ENCODE measurements at places on chromosomes 7 and 10. TPM values are rescaled to one million over a fixed set of nuclear protein-coding genes. Genes with fewer than 3 reads are reported as not detected.

DNA sequence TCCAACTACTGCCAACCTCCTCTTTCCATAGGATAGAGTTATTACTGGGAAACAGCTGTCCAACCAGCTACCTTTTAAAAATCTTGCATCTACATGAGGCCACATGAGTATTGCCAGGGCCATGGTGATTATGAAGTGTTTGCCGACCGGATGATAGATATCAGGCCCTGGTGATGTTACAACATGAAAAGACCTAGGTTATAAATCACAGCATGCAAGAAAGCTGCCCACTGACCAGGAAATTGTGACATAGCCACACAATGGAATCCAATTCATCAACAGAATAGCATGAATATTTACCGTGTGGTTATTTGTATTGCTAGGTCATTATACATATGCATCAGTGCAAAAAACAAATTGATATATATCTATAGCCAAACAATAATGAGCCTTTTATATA is 517.0 kb downstream of the INHBA start:
- no peak for DNase-seq

DNA sequence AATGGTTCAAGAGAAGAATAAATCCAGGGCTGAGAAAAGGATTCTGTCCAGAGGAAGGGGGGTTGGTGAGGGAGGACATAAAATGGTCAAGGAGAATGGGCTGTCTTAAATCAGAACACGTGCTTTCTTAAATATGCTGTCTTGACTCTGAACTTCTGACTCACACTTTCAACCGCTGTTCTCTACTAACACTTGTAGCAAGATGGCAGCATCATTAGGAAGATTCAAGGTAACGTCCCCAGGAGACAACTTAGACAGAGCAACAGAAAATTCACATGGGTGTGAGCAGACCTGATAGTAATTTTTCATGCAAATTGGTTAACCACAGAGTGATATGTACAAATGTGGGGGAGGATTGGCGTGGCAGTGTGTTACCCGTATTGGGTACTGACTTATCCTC is 126.8 kb upstream of the GALNT17 start:
- DNase-seq, result no peak

- DNase-seq, result no peak
Measured at GRCh38 chr10:61124756-61125530, 181.0 kb upstream of the RHOBTB1 start.

DNA sequence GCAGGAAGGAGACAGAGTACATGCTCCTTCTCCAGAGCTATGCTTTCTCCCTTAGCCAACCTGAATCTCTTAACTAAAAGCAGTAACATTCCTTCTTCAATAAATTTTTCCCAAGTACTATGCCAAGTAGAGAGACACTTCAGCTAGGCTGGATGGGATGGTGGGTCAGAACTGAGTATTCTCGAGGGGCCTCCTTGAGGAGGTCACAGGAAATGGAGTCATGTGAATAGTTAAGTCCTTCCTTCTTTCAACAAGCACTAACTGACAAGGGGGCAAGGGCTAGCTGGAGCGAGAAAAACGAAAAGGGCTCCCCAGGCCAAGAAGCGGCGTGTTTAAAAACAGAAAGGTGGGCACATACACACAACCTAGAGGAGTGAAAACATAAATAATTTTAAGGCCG is 5.5 kb downstream of the RSU1 start:
- DNase-seq, result no peak

DNA sequence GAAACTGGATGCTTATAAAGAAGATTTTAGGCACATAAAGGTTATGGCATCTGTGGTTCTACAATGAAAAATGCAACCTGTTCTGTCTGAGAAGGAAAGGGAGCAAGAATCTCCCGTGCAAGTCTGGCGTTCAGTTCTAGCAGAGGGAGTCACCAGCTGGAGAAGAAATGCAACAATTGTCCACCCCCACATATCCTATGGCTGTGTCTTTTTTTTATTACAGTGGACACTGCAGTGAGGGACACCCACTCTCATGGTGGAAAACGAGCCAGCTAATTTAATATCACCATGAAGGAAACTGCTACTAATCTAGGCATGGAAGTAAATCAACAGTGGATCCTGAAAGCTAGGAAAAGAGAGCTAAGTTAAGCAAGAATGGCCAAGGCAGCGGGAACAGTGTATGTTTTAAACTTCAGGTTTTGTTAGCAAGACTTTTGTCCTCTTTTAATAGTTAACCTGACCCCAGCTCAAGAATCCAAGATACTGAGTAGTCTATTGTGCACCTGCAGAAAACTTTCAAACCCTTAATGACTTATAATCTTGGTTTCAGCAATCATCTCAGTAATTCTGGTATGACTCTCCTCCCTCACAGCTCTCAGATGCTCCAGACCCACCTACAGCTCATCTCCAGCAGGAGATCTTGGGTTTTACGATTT is 149.3 kb downstream of the FGFR2 start:
- no peak for DNase-seq

Gene PRTFDC1
- total RNA-seq, result 12.0 TPM

- no peak for DNase-seq
Measured at GRCh38 chr10:89574368-89574767, 39.0 kb upstream of the SLC16A12 start.

DNA sequence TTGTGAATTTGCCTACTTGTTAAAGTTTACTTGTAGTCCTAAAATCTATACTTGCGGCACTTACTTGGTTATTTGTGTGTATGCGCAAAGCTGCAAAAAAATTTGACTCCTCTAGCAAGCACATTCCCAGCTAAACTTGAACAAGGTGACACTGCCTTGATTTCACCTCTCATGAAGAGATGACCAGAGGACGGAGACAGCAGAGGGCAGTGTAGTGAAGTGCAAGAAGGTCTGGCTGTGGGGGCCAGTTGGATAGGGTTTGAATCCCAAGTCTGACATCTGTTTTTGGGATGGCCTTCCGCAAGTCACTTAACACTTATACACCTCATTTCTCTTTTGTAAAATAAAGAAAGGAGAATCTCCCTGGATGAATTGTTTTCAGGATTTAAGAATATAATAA is 15.7 kb downstream of the SLK start:
- DNase-seq, result no peak

DNA sequence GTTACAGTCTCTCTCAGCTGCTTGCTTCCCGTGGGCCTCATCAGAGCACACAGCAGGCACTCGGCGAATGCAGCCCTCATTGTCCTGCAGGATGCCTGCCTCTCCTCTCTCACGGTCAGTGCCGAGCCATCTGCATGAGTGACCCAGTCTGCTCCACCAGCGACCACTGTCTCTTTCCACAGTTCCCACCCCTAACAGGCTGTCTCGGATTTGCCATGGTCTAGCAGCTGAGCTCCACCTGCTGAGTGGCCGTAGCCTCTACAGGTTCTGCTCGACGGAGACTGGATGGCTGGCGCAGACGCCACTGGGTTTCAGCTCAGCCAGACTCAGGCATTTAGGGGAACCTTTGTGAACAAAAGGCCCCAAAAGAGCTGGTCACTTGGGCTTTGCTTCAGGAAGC is 209.4 kb upstream of the FOXK1 start:
- DNase-seq, result no peak

DNA sequence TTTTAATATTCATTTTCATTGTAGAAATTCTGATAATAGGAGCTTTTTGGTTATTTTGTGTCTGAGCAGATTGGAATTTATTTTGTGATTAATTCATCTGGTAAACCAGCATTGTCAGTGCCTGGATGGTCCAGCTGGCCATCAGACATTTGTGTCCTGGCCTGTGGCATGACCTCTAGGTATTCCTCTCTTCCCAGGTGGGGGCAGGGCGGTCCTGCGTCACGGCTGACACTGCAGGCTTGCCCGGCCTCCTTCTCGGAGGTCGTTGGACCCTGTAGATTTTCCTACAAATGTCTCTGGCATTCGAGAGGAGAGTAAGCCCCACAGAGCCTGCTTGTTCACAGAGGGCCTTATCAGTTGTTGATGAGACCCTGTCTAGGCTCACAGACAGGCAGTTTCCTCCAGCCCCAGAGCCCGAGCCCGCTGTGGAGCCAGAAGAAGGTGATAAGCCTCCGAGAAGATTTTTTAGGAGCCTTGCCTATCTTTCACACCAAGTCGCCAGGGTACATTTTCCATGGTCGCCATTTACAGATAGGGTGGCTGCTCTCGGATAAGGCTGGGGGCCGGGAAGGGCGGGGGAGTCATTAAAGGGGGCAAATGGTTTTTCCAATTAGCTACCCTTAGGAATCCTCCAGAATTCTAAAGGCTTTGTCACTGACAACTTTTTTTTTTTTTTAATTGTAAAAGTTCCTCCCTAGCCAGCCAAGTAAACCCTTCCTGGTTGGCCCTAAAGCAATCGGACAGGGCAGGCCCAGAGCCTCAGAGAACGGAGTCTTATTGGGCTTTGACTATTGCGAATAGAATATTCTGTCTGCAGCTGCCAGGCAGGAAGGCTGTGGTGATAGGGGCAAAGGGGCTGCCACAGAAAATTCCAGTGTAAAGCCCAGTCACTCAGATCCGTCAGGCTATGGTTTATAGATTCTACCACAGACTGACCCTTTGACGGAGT is 78.1 kb upstream of the TBX20 start:
- no peak for DNase-seq

Gene UCMA
- total RNA-seq, result not detected

GRCh38 chr10:50941629-50942028 is 56.2 kb upstream of the A1CF start:
- DNase-seq, result no peak

GRCh38 chr7:15478401-15478800 is 83.4 kb downstream of the AGMO start:
- DNase-seq, result no peak

Gene CAV1
- total RNA-seq, result 239 TPM

DNA sequence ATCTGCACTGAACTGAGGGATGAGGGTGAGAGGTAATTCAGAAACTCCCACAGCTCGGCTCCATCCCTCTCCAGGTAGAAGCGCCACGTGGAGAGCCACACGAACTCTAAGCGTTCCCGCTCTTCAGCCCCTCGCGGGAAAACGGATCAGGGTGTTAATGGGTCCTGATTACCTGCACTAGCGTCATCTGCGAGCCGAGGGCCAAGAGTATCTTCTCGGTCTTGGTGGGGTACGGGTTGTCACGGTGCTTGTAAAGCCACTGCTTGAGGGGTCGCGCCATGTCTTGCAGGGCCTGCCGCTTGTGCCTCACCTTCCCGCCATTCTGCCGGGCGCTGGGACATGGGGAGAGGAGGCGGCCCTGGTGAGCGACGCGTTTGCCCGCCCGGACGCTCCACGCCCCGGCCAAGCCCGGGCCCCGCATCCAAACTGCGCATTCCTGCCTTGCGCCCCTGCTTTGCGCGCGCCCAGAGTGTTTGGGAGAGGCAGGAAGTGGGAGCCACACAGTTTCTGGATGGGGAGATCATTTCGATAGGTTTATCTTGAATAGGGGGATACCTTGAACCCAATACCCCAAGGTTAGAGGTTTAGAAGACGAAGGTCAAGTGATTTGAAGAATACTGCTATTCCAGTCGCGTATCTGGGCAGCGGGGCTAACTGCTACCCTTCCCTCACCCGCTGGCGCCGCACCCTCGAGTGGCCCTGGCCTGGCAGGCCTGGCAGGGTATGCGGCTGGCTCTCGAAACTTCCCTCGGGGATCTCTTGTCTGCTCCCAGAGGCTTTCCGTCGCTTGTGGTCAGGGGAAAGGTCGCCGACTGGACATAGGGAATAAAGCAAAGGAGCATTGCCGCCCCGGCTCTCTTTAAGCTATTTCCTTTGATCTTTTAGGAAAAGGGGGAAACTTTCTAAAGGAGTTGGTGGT is 4.2 kb downstream of the MKX start:
- no peak for DNase-seq

- DNase-seq, result no peak
Measured at GRCh38 chr7:88759230-88760135, at the start of gene ZNF804B. ZNF804B (plus strand) TSS chr7:88759700; CDS start chr7:88759977, 277 bp downstream.

DNA sequence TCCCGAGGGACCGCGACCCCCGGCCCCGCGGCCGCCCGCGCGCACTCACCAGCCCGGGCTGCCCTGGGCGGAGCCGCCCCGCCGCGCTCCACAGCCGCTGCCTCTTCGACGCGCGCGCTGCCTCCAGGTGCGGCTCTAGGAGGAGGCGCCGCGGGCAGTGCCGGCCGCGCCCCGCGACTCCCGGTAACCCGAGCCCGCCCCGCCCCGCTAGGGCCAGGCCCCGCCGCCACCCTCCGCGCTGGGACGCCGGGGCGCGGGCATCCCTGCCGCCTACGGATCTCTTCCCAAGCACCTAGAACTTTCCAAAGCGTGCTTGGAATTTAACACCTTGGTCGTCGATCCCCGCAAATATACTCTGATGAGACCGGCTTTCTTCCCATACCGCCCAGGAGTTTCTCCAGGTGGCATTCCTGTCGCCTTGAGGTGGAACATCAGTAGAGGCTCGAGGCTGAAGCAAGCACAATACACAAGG is at the start of gene SLC26A5:
SLC26A5 (minus strand) TSS at position 159 of the 472 bp plus-strand sequence. CDS start 24,693 bp downstream, outside the sequence.
- DNase-seq, result no peak

DNA sequence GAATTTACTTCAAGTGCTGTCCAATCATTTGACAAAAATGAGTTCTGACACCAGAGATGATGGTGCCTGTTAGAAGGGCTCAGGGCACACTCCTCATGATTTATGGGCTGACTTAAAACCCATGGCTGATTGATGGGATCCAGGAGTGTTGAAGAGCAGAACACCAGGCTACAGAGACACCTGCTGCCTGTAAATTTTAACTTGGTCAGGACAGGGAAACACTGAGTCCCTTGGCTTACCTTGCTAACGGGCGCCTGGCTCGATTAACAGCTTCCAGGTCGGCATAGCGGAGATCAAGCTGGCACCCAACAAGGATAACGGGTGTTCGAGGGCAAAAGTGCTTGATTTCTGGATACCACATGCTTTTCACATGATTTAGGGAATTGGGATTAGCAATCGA is 51.4 kb downstream of the RHOBTB1 start:
- no peak for DNase-seq

- DNase-seq, result no peak
Measured at GRCh38 chr7:76065016-76065612, 17.2 kb downstream of the MDH2 start.

DNA sequence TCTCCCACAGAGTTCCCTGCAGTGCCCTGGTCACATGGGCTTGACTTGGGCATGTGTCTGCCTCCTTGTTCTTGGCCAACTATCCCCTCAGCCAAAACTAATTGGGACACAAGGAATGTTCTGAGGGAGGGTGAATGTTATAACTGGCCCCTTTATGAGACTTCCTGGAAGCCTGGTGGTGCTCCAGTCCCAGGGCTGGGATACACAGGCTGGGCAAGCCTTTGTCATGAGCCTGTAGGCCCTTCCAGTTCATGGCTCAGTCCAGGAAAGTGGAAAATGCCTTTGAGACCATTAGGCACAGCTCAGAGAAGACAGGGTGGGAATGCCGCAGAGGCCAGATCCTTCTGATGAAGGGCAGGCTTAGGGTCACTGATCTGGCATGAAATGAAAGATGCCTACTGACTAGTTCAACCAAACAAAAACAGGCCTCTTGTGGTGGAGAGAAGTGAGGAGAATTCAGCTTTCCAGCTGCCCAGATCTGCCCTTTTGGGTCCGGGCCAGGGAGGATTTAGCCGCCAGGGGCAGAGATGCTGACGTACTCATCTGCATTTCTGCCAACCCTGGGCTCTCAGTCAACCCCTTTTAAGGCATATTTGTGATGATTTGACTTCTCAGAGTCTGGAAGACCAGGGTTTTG is 961.5 kb downstream of the KCNMA1 start:
- DNase-seq, result peak; percentile 45

Gene GNAT3
- 1.2 TPM for total RNA-seq

DNA sequence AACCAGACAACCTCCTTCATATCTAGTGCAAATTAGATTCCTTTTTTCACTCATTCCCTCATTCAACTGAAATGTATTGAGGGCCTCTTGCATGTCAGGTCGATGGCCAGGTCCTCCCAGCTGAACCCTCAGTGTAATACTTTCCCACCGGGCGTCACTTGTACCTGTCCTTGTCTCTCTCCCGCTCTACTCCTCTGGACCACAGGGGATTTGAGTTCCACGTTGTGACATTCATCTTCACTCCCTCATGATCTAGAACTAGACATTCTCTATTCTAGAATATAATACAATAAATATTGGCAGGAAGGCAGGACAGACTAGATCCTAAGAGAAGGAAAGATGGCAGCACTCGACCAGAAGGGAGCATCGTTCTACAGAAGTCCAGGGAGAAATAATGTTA is 83.9 kb downstream of the WNT2 start:
- no peak for DNase-seq
